ENCODE measurements at places on chromosomes 16 and 17. TPM values are rescaled to one million over a fixed set of nuclear protein-coding genes. Genes with fewer than 3 reads are reported as not detected.

- DNase-seq = no peak
- H3K27ac ChIP-seq = no peak overlapping the region
- no peaks in the 10 kb centered on the region for H3K4me1 ChIP-seq
- no peaks in the 10 kb centered on the region for H3K27me3 ChIP-seq
- no peak overlapping the region for H3K4me3 ChIP-seq
- H3K36me3 ChIP-seq = no peaks in the 10 kb centered on the region
These were observed 185.5 kb upstream of the SOX9 start for GRCh38 chr17:71935341-71935740.

- H3K4me1 ChIP-seq = no peaks in the 10 kb centered on the region
- H3K27ac ChIP-seq = no peak overlapping the region
- no peaks in the 10 kb centered on the region for H3K36me3 ChIP-seq
These were observed 51.0 kb upstream of the CA10 start for GRCh38 chr17:52209507-52209906.

DNA sequence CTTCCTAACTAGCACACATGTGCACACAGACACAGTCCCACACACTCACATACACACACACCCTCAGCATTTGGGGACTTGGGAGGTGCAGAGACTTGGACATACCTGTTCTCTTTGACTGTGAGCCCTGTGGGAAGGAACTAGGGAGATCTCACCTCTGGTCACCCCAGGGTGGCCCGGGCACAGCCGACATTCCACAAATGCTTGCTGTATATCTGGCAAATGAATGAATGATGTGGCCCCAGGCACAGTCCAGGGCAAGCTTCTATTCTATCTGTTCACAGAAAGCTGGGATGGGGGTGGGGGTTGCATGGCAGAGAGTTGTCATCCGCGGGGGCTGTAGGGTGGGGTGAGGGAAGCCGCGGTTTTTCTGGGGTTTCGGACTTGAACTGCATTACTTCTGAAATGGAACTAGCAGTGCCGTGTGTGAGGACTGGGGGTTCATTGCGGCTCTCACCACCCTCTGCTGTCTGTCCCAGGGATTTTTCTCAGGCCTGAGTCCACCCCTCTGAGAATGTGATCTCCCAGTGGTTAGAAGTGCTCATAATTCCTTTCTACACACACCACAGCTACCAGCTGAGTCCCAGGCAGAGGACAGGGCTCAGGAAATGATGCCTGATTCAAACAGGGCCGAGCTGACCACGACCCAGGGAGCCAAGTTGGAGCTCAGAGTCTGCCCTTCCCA, 3.3 kb upstream of the RIPOR1 start:
- DNase-seq = no peak
- H3K27me3 ChIP-seq = no peaks in the 10 kb centered on the region
- no peak overlapping the region for H3K4me3 ChIP-seq

DNA sequence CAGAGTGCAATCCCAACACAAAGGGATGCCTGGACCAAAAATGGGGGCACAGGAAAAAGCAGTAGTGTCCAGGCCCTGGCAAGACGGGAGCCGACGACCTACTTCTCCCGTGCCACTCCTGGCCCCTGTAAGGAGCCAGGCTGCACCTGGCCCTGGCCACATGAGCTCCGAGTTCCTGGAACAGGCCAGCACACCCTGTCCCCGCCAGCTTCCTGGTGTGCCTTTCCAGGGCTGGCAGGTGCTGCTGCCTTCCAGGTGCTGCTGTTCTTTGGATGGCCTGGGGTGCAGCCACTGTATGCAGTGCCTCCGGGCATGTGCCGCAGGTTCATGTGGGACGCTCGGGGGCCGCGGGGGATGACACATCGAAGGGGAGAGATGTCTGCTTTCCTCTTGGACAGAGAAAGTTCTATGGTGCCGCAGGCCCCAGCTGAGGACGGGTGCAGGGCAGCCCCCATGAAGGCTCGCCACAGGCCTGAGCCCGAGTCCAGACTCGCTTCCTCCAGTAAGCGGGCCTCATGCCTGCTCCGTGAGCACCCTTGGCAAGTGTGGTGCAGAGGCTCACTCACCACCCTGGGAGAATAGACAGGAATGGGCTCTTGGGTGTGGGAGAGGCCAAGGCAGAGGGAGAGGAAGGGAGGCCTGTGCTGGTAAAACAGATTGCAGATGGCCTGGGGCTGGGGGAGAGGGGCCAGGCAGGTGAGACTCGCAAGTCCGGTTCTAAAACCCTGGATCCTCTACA, 54.7 kb upstream of the FASN start:
- H3K36me3 ChIP-seq = peaks cover 6% of the 10 kb centered on the region
- H3K27me3 ChIP-seq = no peaks in the 10 kb centered on the region
- H3K27ac ChIP-seq = no peak overlapping the region
- H3K4me3 ChIP-seq = no peak overlapping the region
- no peaks in the 10 kb centered on the region for H3K4me1 ChIP-seq

DNA sequence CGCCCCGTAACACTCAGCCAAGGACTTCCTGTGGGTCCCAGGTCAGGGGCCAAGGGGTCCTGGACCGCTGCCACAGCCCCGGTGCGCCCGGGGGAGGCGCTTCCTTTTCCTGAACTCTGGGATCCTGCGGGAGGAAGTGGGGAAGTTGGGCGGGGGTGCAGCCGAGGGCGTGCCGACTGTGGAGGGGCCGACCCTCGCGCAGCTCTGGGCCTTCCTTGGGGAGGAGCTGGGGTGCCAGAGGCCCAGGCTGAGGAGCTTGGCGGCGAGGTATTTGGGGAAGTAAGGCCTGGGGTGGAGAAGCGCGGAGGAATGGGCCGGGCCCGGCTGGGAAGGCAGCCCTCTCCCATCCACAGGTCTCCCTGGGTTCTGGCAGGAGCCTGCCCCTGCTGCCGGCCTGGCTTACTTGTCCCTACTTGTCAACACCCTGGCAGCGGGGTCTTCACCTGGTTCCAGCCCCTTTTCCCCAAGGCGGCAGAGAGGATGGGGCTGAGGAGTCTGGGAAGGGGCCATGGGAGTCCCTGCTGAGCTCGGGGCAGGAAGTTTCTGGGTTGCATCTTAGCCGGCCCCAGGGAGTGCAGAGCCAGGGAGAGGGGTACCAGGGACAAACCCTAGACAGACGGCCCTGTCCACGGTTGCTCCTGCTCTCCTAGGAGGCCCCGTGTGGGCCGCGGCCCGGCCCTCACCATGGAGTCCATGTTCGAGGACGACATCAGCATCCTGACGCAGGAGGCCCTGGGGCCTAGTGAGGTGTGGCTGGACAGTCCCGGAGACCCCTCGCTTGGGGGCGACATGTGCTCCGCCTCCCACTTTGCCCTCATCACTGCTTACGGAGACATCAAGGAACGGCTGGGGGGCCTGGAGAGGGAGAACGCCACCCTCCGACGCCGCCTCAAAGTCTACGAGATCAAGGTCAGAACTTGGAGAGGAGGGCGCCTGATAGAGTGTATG, 1.7 kb downstream of the TBKBP1 start:
- DNase-seq = peak; percentile 75
- H3K27ac ChIP-seq = peak overlapping the region; percentile 89
- peak overlapping the region; percentile 99 for H3K4me3 ChIP-seq
- H3K27me3 ChIP-seq = no peaks in the 10 kb centered on the region

GRCh38 chr17:70618641-70619040, 449.3 kb downstream of the KCNJ2 start:
- H3K27ac ChIP-seq = no peak overlapping the region
- no peak overlapping the region for H3K4me3 ChIP-seq
- no peaks in the 10 kb centered on the region for H3K36me3 ChIP-seq
- DNase-seq = no peak
- peaks cover 15% of the 10 kb centered on the region for H3K4me1 ChIP-seq
- H3K27me3 ChIP-seq = no peaks in the 10 kb centered on the region

- no peaks in the 10 kb centered on the region for H3K4me1 ChIP-seq
- no peak overlapping the region for H3K4me3 ChIP-seq
- no peaks in the 10 kb centered on the region for H3K36me3 ChIP-seq
- DNase-seq = no peak
These were observed 13.1 kb upstream of the PLCG2 start for GRCh38 chr16:81765969-81766368.

- H3K4me3 ChIP-seq = no peak overlapping the region
- no peak for DNase-seq
- no peak overlapping the region for H3K27ac ChIP-seq
- no peaks in the 10 kb centered on the region for H3K36me3 ChIP-seq
- no peaks in the 10 kb centered on the region for H3K4me1 ChIP-seq
- H3K27me3 ChIP-seq = peaks cover 11% of the 10 kb centered on the region
These were observed 72.5 kb upstream of the IRX3 start for GRCh38 chr16:54359081-54359480.

- no peak overlapping the region for H3K4me3 ChIP-seq
- no peaks in the 10 kb centered on the region for H3K36me3 ChIP-seq
- no peak for DNase-seq
- H3K27ac ChIP-seq = no peak overlapping the region
These were observed 324.6 kb upstream of the CDH11 start for GRCh38 chr16:65446427-65446826.

The CNTD1 gene
- total RNA-seq = not detected

The SUMO2 gene
- total RNA-seq = 183 TPM

The CDRT4 gene
- 1.4 TPM for total RNA-seq

The FBXW10B gene
- total RNA-seq = 1.0 TPM

All from left ventricle myocardium inferior (tissue), 1 donor.